HFF-Myc (cell line): ENCODE measurements at places on chromosomes 11 and 22.

- DNase-seq = no peak
Observed at GRCh38 chr22:19466126-19466716, 12.8 kb downstream of the UFD1 start.

DNA sequence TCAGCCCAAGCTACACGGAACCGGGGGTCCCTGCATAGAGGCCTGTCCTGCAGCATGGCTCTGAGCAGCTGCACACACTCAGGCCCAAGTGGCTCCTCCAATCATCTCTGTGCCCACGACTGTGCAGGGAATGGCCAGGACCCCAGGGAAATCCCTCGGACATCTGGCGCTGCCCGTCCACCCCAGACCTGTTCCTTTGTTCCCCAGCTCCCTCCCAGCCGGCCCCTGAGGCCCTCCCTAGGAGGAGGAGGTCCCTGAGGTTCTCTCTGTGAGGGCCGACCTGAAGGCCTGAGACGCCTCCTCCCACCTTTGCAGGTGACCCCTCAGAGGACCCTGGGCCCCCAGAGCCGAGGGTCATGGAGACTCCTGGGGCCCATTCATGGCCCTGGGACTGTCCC, 1.1 kb downstream of the MLC1 start:
- DNase-seq = no peak

DNA sequence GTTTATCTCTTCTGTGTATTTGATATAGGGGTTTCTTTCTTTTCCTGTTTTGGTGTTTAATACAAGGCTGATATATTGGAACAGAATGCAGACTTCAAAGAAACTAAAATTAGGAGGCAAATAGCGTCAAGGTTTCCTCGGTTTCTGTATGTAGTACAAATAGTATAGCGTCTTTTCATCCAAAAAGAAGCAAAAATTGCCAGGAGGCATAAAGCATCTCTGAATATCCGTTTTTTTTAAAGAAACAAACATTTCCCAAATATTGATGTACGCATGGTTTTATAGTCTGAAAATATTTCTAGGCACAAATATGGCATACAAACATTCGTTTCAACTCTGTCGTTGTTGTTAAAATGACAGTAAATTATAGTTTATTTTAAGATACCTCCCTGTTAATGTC, 17.1 kb upstream of the PAX6 start:
- no peak for DNase-seq

DNA sequence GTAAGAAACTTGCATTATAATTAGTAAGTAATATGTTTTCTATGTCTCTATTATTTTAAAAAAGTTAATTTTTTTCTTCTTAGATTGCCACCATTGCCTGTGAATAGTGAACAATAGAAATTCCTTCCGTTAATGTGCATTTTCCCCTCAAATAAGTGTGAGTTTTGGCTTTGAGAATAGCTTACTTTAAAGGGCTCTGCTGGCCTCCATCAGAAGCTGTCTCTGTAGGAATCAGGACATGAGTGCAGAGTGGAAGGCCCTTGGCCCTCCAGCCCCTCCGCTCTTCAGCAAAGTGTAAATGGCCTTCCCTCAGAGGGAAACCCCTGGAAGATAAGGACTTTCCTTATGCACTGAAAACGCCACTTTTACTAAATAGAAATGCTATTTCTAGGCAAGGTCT, 24.1 kb upstream of the ADORA2A start:
- DNase-seq = no peak

- DNase-seq = no peak
Observed at GRCh38 chr11:103594283-103594682, 442.2 kb upstream of the DDI1 start.

GRCh38 chr11:44596525-44597276, 31.2 kb downstream of the CD82 start:
- no peak for DNase-seq

DNA sequence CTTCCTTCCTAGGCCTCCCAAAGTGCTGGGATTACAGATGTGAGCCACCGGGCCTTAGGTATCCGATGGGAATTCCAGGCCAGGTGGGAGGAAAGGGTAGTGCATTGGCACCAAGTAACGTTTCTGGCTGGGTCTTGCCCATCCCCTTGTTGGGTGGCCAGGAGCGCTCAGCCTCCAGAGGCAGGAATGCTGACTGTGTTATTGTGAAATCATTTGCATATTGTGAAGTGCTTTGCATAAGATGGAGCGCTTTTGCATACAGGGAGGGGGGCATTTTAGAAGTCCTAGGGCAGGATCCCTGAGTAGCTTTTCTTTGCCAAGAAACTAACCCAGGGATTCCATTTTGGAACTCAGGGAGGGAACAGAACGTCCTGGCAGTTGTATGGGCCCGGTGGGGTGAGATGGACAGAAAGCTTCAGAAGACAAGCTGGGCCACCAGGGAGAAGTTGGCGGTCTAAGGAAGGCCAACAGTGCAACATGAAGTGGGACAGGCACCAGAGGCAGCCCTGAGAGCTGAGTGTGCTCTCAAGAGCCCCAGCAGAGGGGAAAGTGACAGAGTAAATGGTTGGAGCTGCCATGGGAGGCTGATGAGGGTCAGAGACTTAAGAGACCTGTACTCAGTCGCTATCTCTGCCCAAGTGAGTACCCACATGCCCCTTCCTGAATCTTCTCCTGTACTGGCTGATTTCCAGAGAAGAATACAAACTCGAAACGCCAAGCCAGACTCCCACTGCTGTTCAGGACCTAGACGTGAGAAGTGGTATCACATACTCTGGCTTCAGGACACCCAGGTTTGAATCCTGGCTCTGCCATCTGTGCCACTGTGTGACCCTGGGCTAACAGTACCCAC, 1.3 kb upstream of the SLC39A13 start:
- no peak for DNase-seq

GRCh38 chr11:130215531-130216220, 56.1 kb downstream of the ST14 start:
- DNase-seq = no peak

GRCh38 chr11:111367411-111368284, 11.4 kb downstream of the POU2AF1 start:
- DNase-seq = no peak

- DNase-seq = peak; percentile 97
Observed at GRCh38 chr22:23144932-23145877, at the start of gene RAB36. Gene RAB36, plus strand, starts transcription at chr22:23145477. Its CDS starts 1,140 bp downstream, at chr22:23146617.

- no peak for DNase-seq
Observed at GRCh38 chr11:31804312-31805036, 6.6 kb downstream of the PAX6 start.
